ENCODE measurements at places on chromosomes 16 and 17. TPM values are rescaled to one million over a fixed set of nuclear protein-coding genes. Genes with fewer than 3 reads are reported as not detected.

The HYDIN gene
- 3.2 TPM for total RNA-seq

- peak; percentile 79 for DNase-seq
Measured at GRCh38 chr17:560432-560873, 154.2 kb downstream of the VPS53 start.

DNA sequence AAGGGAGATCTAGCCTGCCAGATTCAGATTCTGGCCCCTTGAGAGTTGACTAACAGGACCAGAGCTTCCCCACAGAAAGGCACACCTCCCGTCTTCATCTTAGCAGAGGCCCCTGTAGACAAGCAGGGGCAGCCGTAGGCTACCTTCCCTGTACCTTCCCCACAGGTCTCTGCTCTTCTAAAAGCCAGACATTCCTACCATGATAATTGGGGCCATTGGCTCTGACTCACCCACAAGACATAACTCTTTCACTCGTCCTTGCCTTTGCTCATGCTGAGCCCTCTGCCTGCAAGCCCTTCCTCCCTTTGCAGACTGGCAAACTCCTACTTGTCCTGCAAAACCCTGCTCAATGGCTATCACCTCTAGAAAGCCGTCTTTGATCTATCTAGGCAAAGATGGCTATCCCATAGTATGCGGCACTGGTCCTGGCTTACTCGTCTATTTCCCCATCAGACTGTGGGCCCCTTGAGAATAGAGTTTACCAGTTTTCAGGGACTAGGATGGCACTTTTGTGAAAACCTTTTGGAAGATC lies 43.8 kb downstream of the PIMREG start:
- no peak for DNase-seq

- DNase-seq, result no peak
Measured at GRCh38 chr17:64426596-64426995, 22.3 kb upstream of the MILR1 start.

DNA sequence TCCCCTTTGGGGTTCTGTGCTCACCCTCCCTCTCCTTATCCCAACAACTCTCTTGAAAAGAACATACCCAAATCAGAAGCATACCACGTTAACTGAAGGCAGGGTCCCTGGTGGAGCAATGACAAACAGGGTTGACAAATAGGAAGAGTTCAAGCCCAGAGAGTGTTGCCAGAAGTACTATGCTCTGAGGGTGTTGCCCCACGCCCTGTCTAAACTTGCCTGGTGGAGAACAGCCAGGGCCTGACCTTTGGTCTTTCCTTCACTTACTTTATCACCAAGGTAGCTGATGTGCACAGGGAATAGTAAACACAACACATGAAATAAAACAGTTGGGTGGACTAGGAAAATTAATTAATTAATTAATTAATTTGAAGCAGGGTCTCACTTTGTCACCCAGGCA lies 23.3 kb downstream of the ZNF75A start:
- DNase-seq, result no peak

The SLC6A2 gene
- total RNA-seq, result not detected

The OR3A3 gene
- total RNA-seq, result not detected

DNA sequence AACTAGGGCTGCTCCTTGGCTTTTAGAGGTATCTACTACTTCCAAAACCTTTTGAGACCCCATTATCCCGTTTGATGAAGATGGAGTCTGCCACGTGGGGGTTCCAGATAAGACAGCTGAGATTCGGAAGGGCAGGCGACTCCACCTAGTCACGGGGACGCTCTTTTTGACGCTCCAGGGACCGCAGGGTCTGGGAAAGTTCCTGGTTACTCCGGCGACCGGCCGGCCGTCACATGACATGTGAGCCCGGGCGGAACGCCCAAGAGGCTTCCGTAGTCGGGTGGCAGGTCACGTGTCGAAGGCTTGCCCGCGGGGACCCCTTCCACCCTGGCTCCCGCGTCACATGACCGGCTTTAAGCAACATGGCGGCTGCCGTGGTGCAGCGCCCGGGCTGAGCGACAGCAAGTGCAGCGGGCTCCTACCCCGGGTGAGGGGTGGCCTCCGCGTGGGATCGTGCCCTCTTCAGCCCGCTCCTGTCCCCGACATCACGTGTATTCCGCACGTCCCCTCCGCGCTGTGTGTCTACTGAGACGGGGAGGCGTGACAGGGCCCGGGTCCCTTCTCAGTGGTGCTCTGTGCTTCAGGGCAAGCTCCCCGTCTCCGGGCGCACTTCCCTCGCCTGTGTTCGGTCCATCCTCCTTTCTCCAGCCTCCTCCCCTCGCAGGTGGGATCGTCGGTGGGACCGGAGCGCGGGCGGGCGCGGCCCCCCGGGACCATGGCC lies at the start of gene SPNS1:
Gene SPNS1 (plus strand): TSS at position 342 of the 721 bp plus-strand sequence. CDS start 374 bp downstream, at position 716.
- DNase-seq, result peak; percentile 100

- peak; percentile 13 for DNase-seq
Measured at GRCh38 chr17:27669850-27670249, 38.9 kb downstream of the LGALS9 start.

- DNase-seq, result peak; percentile 69
Measured at GRCh38 chr16:10744370-10745030, 858 bp downstream of the NUBP1 start.

- no peak for DNase-seq
Measured at GRCh38 chr17:68697850-68698361, 96.7 kb upstream of the FAM20A start.

DNA sequence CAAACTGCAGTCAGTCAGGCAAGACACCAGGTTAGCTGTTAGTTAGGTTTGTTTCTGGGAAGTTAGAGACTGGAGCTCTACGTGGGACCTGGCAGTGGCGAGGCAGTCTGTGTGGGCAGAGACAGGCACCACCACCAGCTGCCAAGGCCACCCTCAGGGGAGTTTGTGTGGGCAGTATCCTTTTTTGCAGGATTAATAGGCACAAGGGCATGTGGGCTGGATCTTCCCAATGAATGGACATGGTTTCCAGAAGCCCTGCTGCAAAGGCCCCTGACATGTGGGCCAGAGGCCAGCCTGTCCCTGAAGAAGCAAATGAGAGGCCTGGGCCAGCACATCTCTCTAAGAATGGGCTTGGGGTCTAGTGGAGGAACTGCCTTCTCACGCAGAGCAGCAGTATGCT lies 19.2 kb upstream of the SREBF1 start:
- DNase-seq, result peak; percentile 88

- no peak for DNase-seq
Measured at GRCh38 chr16:9449597-9449996, 358.2 kb downstream of the HAPSTR1 start.

- no peak for DNase-seq
Measured at GRCh38 chr17:57563958-57564357, 181.1 kb downstream of the CCDC182 start.

The TMEM101 gene
- total RNA-seq, result 47.8 TPM

The TAT gene
- under 0.01 TPM for total RNA-seq

GRCh38 chr16:84652566-84652965 lies 4.3 kb downstream of the KLHL36 start:
- no peak for DNase-seq

DNA sequence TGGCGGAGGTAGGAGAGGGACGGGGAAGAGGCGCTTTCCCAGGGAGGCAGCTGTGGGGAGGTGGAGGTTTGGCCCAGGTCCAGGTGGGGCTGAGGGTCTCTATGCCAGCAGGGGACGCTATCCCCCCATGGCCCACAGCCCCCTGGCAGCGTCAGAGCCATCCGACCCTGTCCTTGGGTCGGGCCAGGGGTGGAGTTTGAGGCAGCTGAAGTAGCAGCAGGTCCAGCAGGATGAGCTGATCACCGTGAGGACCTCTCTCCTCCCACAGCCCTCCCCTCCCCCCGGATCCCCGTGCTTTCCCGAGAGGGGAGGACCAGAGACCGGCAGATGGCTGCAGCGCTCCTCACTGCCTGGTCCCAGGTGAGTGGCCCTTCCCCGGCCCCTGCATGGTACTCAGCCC lies 3.2 kb downstream of the ZNF205 start:
- DNase-seq, result peak; percentile 49

- DNase-seq, result no peak
Measured at GRCh38 chr17:72989074-72989610, 103.3 kb downstream of the SLC39A11 start.

- no peak for DNase-seq
Measured at GRCh38 chr17:1737531-1738291, 5.0 kb upstream of the SERPINF2 start.

The CBFA2T3 gene
- not detected for total RNA-seq

The CCL22 gene
- total RNA-seq, result not detected

DNA sequence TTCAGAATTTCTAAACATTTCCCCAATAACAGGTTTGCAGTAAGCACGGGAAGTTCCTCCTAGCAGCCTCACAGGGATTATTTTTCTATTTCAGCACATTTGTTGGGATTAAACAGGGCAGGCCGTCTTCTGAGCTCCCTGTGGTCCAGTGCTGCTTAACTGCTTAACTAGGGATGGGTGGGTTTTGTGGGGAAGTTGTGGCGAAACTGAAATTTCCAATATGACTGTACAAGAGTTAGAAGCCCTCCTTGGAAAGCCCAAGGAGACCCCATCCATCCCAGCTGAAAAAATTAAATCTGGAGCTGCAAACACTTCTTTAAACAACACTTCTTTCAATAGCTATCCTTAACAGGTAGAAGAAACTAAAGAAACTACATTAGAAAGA lies 22.2 kb downstream of the FAM117A start:
- no peak for DNase-seq

The SLC22A31 gene
- total RNA-seq, result not detected

The CSH1 gene
- not detected for total RNA-seq

- DNase-seq, result peak; percentile 27
Measured at GRCh38 chr16:28308794-28309584, 16.7 kb downstream of the SBK1 start.

DNA sequence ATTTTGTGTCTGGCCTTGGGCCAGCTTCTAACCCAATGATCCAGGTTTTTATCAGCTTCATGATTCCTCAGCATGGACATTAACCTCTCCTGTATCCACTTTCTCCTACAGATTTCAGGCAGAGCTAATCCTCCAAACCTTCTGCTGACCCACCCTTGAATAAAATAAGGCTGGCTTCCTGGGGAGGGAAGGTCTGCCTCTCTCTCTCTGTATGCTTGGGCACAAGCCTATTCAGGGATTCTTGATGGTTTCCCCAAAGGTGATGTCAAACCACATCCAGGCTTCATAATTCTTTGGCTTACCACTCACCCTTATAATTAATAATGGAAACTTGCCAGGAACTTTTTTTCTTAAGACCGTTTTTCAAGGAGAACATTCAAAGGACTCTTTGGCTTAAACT lies 240.1 kb downstream of the UTP18 start:
- DNase-seq, result no peak

GRCh38 chr16:4500272-4500671 lies 24.1 kb downstream of the HMOX2 start:
- DNase-seq, result peak; percentile 82

The MMP15 gene
- 7.7 TPM for total RNA-seq

DNA sequence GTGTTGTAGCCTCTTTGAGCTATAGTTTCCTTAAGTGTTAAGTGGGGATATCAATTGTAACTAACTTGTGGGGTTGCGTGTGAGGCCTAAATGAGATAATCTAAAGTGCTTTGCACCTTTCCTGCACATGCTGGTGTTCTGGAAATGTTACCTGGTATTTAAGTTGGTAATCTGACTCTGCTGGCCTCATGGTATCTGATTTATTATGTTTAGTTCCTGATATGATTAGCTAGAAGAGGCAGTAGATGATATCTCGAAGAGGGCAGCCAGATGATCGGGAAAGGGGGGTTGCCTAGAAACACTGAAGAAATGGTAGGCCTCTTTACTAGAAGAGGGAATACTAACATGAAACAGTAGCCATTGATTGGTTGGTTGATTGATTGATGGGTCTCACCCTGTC lies 65.4 kb upstream of the CLEC18A start:
- DNase-seq, result peak; percentile 15

The ACSM3 gene
- total RNA-seq, result 1.1 TPM

The PRSS33 gene
- not detected for total RNA-seq

- peak; percentile 37 for DNase-seq
Measured at GRCh38 chr17:61000911-61001310, 323.3 kb downstream of the BCAS3 start.

- DNase-seq, result peak; percentile 76
Measured at GRCh38 chr16:50154420-50154950, 1.4 kb downstream of the TENT4B start.

The STX1B gene
- total RNA-seq, result 0.72 TPM
